CD4-positive, alpha-beta T cell treated with Interleukin-4 for 1 hour (primary cell): ENCODE measurements at places on chromosomes 13 and 19.

GRCh38 chr19:843836-844545, 3.2 kb downstream of the PRTN3 start:
- no peak for DNase-seq

DNA sequence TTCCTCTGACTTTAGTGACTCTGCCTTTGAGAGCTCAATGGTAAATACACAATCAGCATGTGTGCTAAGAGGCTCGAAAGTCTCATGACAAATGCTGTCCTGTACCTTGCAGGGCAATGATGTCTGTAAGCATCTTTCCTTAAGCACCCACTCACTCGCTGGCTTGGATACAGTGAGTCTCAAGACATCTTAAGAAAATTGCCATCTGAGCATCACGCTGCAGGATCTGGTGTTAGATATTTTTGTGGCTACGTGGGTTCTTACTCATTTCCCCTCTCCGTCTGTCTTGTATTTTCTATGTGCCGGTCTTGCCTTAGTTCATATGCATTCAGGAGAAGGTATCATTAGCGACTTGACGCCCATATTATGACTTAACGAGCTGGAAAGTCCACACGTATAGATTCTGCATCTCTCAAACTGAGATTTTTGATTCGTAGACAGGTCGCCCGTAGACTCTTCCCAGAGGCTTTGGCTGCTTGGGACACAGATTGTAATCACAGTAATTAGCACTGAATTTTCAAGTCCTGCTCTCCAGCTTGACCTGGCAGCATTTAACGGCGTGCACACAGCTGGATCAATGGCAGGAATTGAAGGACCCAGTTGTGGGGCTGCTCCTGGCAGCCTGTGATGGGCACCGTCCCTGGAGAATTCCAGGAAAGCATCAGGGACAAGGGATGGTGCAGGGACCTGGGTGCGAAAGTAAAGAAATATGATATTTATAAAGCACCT, 231.2 kb downstream of the ZIC5 start:
- no peak for DNase-seq

DNA sequence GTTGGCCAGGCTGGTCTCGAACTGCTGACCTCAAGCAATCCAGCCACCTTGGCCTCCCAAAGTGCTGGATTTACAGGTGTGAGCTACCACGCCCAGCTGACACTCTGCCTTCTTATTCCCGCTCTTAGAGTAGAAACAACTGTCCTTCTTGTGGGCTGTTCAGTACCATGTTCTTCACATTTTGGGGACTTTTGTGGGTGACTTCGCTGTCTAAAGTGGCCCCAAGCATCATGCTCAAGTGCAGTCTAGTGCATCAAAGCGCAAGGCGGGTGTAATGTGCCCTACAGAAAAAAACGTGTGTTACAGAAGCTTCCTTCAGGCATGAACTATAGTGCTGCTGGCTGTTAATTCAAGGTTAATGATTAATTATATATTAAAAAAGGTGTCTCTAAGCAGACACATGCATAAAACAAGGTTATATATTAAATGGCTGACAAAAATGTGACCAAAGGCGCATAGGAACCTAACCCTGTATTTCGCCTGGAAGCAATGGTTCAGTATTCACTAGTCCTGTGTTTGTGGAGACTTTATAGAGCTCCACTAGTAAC, 38.3 kb downstream of the ABCC4 start:
- no peak for DNase-seq

- no peak for DNase-seq
Measured at GRCh38 chr19:5956728-5957127, 21.2 kb downstream of the RANBP3 start.

DNA sequence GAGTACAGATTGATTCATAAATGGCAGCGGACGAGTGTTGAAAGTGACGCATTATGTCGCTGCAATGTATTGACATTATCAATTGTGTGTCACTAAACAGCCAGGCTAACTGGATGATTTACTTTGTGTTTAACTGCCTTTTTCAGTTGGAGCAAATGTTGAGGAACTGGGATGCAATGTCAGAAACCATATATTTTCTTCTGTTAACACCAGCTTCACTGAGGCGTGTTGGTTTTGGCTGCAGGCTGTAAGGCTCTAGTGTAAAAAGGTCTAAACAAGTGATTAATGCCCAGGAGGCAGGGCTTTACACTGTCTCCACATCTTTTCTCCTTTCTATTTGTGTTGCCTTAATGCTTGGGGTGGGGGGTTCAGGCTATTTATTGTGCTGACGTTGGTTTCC, 80.1 kb downstream of the GGACT start:
- DNase-seq: no peak
